ENCODE measurements at places on chromosomes 5 and 9. TPM values are rescaled to one million over a fixed set of nuclear protein-coding genes. Genes with fewer than 3 reads are reported as not detected.

Gene SPATA31D4
- total RNA-seq: not detected

Gene RAB3C
- total RNA-seq: 36.2 TPM

Gene RAD23B
- total RNA-seq: 145 TPM

Gene SLC6A7
- total RNA-seq: not detected

Gene ABCA1
- 146 TPM for total RNA-seq

Gene DRD1
- not detected for total RNA-seq

Gene HNRNPA0
- 65.2 TPM for total RNA-seq

Gene OSMR
- not detected for total RNA-seq

Gene GABRA1
- total RNA-seq: not detected

Gene C8G
- 14.5 TPM for total RNA-seq

Gene PCDHB1
- not detected for total RNA-seq

Gene TSSK1B
- 0.54 TPM for total RNA-seq

Gene IFNA13
- not detected for total RNA-seq

Gene CDC23
- total RNA-seq: 28.9 TPM

Gene PCDHA1
- 0.69 TPM for total RNA-seq
